ENCODE measurements at places on chromosomes 6 and 20.

GRCh38 chr6:147063469-147064031 lies 140.7 kb upstream of the STXBP5 start:
- no peak for DNase-seq

DNA sequence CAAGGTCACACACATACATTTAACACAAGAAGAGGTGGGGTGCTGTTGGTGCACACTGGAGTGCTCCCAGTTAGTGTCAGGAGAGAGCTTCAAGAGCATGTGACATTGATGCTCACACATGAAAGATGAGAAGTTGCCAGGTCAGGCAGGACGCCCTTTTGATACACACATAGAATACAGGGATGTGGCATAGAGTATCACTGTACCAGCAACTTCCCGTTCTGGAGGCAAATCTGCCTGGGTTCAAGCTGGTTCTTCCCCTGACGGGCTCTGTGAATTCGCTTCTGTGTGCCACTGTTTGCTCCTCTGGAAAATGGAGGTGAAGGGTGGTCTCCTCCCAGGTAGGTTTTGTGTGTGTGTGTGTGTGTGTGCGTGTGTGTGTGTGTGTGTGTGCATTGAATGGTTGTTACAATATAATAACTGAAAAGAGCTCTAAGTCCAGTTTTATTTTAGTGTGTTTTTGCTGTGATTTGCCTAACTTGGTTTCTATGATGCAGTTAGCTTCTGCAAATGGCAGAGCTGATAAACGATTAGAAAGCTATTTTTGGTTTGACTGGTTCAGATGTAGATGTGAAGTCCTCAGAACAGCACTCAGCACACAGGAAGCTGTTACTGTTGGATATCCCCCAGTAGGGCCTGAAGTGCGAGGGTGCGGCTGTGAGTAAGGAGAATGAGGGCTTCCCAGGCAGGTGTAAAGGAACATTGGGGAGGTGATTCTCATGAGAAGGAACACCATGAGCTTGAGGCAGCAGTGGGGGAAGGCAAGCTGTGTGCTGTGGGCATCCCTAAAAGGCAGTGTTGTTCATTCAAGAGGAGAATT lies 53.4 kb downstream of the HIVEP1 start:
- DNase-seq = no peak

DNA sequence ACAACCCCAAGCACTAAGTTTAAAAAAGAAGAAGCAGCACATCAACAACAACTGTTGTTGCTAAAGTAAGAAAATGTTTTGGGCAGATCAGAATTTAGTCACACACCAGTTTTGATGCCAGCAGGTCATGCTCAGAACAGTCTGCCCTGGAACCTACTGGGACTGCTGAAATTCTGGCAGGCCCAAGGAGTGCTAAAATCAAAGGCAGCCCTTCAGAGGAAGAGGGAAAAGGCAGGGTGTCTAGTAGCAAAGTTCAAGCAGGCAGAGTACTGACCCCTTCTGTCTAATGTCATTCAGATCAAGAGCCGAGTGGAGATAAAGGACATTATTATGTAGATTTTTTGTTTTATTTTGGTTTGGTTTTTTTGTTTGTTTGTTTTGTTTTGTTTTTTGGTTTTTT lies 96.6 kb upstream of the LOC128125822 start:
- DNase-seq = no peak

DNA sequence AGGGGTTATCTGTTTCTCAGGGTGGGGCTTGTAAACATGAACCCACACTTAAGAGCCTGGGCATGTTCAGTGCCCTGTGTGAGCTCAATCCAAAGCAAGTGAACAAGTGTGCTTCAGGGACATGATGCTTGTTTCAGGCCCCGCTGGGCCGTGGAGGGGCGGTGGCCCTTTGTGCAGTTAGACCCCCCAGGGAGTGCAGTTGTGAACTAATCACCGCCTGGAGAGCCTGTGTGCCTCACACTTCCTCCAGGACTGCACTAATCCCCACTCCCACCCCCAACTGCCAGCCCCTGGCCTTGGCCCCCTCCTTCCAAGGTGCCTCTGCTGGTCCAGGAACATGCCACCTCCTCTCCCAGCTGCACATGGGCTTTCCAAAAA lies 58.1 kb downstream of the RREB1 start:
- no peak for DNase-seq

DNA sequence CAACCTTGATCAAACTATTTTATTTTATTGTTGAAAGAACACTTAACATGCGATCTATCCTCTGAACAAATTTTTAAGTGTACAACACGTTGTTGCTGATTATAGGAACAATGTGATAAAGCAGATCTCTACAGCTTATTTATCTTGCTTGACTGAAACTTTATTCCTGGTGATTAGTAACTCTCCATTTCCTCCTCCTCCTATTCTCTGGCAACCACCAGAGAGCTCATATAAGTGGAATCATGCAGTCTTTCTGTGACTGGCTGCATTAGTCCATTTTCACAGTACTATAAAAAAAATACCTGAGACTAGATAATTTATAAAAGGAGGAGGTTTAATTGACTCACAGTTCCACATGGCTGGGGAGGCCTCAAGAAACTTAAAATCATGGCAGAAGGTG lies 218.1 kb downstream of the LRFN2 start:
- DNase-seq = no peak

DNA sequence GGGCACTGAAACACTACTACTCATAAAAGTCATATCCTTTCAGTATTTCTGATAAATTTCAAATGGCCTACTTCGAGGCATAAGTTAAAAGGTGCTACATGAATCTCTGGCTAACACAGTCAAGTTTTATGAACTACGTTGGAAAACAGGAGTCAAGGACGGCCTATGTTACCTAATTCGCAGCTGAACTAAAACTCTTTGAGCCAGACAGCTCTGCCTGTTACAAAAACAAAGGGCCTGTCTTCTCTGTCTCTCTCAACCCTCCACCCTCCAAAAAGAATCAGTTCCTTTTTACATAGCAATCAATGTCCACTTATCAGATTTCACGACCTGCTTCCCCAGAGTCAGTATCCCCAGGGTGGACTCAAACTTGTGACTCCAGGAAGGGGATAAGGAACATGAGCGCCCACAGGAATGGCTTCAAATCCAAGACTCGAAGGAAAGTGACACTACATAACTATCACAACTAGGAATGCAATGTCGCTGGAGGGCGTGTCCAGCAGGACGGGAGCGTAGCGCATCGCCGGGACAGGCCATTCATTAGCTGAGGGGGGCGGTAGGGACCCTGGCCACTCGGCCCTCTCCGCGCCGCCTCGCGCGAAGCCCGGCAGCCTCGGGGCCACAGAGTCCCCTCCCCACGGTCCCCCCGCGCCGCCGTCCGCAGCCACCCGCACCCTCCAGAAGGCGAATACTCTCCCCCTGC lies 591 bp downstream of the IBTK start:
- DNase-seq = peak; percentile 87

- DNase-seq = peak; percentile 38
Measured at GRCh38 chr20:20824924-20825584, 112.6 kb upstream of the RALGAPA2 start.

- DNase-seq = no peak
Measured at GRCh38 chr6:150654608-150655007, 54.9 kb downstream of the PLEKHG1 start.

- DNase-seq = no peak
Measured at GRCh38 chr6:71446470-71446869, 157.9 kb downstream of the OGFRL1 start.

DNA sequence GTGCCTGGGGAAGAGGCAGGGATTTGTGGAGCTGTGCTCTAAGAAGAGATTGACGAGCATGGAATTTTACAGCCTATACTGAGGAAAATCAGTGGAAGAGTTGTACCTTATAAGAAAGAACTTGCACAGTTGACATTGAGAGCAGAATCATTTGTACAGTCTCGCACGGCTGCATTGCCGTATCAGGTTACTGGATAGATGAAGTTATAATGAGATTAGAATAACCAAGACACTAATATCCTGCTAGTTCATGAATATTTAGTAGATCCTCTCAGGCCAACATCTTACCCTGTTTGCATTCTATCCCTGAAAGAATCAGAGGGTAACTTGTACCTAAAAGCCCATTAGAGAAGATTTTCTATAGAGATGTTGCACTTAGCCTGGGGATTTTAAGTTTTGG lies 447.1 kb downstream of the PREX1 start:
- no peak for DNase-seq

DNA sequence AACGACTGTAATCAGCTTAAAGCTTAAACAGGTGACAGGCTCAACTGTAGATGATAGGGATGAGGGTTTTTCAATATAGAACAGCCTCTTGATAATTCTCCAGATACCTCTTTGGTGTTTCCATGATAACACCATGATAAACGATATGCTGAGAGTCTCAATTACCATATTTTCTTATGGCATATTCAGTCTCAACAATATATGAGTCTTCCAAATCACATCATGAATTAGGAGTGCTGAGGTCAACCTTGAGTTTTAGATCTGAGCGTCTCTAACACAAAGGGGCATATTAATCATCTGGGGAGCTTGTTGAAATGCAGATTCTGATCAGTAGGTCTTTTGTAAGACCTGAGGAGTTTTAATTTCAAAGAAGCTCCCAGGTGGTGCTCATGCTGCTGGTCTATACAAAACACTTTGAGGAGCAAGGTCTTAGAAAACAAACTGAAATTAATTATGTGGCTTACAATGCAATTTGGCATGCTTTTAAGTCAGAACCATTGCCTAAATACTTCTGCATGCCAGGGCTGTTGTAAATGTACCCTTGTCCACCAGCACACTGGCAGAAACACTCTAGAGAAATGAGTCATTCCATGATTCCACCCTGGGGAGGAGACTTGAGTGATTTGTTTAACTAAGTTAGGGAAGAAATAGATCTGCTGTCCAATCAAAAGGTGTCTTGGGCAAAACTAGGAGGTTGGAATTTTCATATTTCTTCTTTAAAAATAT lies 49.6 kb downstream of the PTCHD4 start:
- no peak for DNase-seq

DNA sequence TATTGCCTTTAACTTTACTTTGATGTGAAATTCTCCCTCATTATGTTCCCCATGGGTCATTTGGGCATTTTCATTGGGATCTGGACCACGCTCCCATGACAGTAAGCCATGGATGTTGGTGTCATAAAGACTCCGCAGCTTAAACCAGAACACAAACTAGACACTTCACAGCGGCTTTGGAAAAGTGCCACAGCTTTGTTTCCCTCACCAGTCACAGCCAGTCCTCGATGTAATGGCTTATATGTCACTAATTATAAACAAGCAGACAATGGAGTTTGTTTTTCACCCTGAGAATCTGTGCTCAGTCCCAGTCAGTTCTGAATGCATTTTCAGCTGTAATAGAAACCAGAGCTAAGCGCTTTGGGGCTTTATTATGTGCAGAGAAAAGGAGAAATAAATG lies 23.2 kb upstream of the DAAM2 start:
- DNase-seq = peak; percentile 63

DNA sequence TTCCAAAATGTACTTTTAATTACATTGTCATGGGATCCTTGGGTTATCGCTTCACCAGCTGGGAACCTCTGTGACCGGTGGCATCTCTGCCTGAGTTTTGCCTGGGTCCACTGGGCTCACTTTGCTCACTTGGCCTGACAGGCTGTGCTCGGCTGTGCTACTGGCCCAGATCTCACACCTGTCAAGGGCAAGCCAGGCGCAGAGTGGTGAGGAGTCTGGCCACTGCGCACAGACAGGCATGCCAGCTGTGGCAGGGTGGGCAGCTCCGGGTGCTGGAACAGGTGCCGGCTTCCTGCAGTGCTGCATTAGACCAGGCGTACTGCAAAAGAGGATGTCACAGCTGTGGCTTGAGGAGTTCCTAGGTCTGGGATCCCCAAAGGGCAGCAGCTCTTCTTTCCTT lies 489.8 kb downstream of the TENT5A start:
- DNase-seq = no peak

DNA sequence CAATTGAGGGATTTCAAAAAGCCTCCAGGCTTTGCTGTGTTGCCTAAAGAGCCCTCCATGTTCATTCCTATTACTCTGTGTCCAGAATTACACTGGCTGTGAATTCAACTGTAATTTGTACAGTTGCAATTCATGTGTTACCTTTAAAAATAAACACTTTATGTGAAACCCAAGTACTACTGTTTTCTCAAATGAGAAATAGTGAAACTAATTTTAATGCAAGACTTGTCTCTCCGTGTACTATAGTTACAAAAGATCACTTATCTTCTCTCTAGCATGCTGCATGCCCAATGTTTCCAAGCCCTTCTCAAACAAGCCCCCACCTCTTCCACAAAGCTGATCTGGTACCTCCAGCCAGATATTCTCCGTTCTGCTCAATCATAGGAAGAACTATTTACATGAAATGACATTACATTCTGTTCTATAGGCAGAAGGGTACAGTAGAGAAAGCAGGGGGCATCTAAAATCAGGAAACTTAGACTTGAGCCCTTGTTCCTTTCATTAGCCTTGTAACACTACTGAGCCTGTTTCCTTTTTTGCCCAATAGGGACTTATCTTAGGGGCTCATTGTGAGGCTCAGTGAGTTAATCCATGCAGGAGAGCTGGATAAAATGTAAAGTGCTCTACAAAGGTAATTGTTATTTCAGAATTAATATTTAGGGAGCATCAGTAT lies 12.3 kb upstream of the COL9A1 start:
- peak; percentile 1 for DNase-seq

DNA sequence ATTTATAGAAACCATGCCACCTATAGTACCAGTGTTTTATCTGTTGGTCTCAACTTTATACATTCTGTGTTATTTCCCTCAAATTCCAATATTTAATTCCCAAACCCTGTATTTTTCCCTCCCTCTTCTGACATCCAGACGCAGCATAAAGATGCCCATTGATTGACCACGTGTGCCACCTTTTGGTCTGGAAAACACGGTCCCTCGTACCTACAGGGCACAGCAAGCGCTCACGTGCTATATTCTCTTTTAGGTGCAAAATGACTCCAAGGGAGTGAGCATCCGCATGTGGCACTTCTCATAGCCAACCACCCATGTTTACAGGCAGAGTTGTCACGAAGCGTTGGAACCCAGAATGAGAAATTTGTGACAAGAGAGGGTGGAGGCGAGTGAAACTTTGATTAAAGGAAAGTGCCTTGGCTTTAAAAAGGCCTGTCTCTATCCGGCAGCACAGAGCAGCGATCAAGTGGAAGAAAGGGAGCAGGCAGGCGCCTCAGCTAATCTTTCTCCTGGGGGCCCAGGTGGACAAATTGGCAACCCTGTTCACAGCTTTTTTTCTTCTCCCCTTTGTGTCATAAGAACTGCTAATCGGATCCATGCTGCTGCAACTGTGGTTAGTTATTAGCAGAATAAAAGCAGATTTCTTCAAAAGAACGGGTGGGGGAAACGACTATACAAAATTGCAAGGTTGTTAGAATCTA lies 225.9 kb downstream of the TMEM242 start:
- no peak for DNase-seq
